Aorta (tissue), 5 donors: ENCODE measurements at places on chromosomes 1 and 21. TPM values are rescaled to one million over a fixed set of nuclear protein-coding genes. Genes with fewer than 3 reads are reported as not detected.

- no peak for DNase-seq
Observed at GRCh38 chr1:177947623-177948022, 22.2 kb downstream of the SEC16B start.

FYB2 gene
- not detected for total RNA-seq

LHX8 gene
- total RNA-seq: not detected

DNA sequence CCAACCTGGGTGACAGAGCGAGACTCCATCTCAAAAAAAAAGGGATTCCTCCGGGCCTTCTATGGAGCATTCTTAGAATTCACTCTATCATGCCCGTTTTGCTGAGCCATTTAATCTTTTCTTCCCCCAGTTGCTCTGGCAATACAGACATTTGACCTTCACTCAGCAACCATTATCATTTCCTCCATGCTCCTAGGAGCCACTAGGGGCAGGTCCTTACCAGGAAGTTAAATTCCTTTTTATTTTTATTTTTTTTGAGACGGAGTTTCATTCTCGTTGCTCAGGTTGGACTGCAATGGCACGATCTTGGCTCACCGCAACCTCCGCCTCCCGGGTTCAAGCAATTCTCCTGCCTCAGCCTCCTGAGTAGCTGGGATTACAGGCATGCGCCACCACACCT is 9.7 kb upstream of the CGN start:
- DNase-seq: no peak

GRCh38 chr1:112386731-112387346 is 9.2 kb upstream of the CTTNBP2NL start:
- no peak for DNase-seq
